ENCODE measurements at places on chromosomes 3 and 15.

GRCh38 chr15:40929660-40930429 is 705 bp downstream of the DLL4 start:
- no peak for DNase-seq

GRCh38 chr15:44137750-44138149 is 57.3 kb downstream of the FRMD5 start:
- no peak for DNase-seq

GRCh38 chr15:87591582-87591981 is 665.0 kb downstream of the NTRK3 start:
- DNase-seq: no peak

GRCh38 chr15:82945326-82945725 is 7.2 kb downstream of the HOMER2 start:
- DNase-seq: no peak

GRCh38 chr3:179837374-179837773 is 184.5 kb downstream of the USP13 start:
- DNase-seq: no peak

DNA sequence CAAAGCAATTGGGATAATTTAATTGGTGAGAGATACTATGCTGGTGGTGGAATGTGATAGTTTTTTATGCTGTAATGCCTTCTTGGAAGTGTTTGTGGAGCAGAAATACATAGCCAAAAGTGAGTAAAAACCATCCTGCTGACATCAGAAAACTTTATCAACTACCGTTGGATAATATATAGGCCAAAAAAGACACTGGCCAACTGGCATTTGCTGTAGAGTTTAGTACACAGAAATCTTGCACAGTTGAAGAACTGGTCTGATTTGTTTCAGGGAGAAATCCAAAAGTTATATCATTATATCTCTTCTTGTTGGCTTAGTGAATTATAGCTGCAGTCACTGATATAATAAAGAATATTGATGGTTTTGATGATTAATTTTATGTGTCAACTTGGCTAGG is 507 bp upstream of the MINDY4B start:
- no peak for DNase-seq

DNA sequence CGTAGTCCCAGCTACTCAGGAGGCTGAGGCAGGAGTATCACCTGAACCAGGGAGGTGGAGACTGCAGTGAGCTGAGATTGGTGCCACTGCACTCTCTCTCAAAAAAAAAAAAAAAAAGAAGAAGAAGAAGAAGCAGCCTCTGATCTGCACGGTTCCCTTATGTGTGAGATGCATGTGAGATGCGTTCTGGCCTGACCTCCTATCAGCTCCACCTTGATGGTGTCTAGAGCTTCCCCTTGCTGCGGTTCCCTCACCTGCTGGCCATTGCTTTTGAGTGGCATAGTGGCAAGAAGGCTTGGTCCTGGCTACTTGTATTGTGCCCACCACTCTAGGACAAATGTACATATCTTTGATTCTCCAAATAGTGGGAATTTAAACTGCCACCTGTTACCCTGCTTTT is 49.4 kb upstream of the CFAP161 start:
- DNase-seq: no peak

GRCh38 chr15:33008284-33008995 is 186.1 kb downstream of the FMN1 start:
- DNase-seq: no peak

DNA sequence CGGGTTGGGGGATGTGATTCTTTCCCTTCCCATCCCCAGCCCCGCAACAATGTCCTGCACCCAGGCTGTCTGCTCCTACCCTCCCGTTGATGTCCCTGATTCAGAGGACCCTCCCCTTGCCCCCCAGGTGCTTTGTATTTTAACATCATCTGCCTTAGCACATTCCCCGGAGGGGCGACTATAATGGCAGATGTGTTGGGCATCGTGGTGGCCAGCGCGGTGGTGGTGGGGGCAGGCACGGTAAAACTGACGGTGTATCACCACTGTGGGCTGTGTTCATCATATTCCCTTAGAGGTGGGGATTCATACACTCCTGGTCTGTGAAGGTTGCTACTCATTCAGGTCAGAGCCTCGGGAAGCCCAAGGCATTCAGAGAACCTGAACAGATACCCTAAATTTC is 173.0 kb downstream of the ADAMTS17 start:
- no peak for DNase-seq
